H9 (cell line): ENCODE measurements at places on chromosomes 5 and 9. TPM values are rescaled to one million over a fixed set of nuclear protein-coding genes. Genes with fewer than 3 reads are reported as not detected.

DNA sequence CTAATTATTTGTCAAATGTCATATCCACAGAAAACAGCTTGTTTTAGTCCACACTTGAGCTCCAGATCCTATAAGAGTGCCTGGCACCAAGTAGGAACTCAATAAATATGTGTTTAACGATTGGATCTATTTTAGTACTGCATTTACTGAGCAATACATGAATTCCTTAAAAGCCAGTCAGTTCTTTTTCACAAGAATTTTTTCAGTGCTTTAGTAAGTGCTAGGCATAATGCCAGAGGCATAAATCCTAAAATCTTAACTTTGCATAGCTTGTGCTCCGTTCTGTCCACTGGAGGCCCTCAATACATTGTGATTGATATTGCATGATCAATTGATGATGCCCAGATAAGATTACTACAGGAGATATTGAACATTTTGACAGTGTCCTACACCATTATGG is 67.3 kb upstream of the PCSK5 start:
- DNase-seq: no peak

DNA sequence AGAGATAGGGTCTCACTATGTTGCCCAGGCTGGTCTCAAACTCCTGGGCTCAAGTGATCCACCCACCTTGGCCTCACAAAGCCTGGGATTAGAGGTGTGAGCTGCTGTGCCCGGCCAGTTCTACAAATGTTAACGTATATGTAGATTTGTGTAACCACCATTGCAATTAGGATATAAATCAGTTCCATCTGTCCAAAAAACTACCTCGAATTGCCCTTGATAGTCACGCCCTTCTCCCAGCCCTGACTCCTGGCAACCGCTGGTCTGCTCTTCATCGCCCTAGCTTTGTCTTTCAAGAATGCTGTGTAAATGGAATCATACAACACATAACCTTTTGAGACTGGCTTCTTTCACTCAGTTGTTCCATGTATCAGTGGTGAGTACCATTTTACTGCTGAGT is 46.1 kb upstream of the PPARGC1B start:
- DNase-seq: peak; percentile 6

DNA sequence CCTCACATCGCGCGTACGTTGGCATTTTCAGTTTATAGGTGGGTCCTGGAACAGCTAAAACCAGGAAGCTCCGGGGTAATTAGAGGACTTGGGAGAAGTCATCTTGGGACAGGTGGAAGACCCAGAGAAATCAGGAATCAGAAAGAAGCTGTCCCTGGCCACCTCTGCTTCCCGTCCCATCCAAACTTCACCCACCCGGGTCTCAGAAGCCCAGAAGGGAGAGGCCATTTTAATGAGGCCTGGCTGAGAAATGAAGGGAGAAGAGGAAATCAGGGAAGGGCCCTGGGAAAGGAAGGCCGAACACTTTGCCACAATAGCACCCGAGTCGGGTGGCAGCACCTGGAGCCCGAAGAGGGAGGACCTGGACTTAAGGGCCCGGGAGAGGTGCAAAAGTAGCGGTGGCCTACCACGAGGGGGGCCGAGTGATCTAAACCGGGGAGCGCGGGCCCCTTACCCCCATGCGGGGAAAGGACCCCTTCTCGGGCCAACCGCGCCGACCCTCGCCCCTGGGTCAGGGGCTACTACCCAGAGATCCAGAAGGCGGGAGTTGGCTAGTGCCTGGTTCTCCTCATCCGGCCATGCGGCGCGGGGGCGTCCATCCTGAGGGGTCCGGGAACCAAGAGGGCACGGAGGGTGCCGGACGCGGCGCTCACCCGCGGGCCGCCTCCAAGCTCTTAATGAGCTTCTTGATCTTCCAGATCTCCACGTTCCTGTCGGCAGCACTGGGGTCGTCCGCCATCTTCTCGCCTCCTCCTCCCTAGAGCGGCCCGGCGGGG is 668 bp downstream of the ETF1 start:
- DNase-seq: no peak

ENG gene
- 1.8 and 2.1 TPM in 2 replicates for total RNA-seq

DNA sequence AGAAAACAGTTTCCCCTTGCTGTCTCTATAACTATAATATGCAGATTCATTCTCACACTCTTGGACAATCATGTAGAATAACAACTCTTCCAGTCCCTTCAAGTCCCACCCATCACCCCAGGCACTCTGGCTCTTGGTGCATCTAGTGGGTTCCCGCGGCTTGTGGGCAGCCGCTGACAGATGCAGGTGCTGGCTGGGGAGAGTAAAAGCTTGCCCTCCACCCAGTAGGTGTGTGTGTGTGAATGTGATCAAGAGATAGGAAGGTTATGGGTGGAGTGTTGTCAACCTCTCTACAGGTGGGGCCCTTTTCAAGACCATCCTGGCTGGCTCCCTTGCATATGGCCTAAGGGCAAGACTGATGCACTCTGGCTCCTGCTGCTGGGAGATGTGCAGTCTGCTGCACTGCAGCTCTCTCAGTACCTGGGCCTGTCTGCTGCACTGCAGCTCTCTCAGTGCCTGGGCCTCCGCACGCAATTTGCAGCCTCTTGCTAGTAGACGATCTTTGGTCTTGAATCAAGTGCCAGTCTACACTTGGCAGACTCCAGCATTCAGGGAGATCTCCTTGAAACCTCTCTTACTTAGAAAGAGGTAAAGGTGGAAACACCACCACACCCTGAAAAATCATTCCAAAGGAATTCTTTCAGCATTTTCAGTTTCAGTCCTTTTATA is 189.7 kb upstream of the GDNF start:
- peak; percentile 30 for DNase-seq

FGF10 gene
- 0.15 TPM in 1 of 2 replicates, not detected in the other for total RNA-seq
